ENCODE measurements at places on chromosomes 6 and 20. TPM values are rescaled to one million over a fixed set of nuclear protein-coding genes. Genes with fewer than 3 reads are reported as not detected.

Gene DAAM2
- total RNA-seq, result not detected

Gene TCF15
- total RNA-seq, result not detected

Gene ACTL10
- 4.5 TPM for total RNA-seq

Gene LY6G5C
- total RNA-seq, result 2.3 TPM

Gene COL9A1
- not detected for total RNA-seq

Gene LHFPL5
- not detected for total RNA-seq

Gene SMAP1
- total RNA-seq, result 48.4 TPM

Gene PRSS35
- not detected for total RNA-seq

Gene LRP11
- total RNA-seq, result 6.0 TPM

DNA sequence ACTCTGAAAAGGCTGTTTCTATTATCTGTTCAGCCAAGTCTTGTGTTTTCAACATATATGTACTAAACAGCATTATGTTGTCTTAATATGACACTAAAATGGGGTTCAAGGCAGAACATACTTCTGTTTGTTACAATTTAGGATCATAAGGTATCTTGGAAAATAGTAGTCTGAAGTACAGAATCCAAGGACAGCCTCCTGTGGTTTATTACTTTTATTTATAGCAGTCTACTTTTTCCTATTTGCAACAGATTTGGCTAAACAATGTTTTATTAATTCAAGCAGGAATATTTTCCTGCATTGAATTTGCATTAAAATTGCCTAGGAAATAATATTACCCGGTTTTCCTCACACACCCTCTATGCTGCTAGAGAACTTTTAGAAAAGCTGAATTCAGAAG lies 67.7 kb downstream of the PLEKHG1 start:
- peaks cover 2% of the 10 kb centered on the region for H3K27me3 ChIP-seq
- H3K4me3 ChIP-seq, result no peak overlapping the region
- H3K36me3 ChIP-seq, result no peaks in the 10 kb centered on the region
- peak overlapping the region; percentile 34 for H3K27ac ChIP-seq
- peaks cover 15% of the 10 kb centered on the region for H3K4me1 ChIP-seq
- no peak for DNase-seq

DNA sequence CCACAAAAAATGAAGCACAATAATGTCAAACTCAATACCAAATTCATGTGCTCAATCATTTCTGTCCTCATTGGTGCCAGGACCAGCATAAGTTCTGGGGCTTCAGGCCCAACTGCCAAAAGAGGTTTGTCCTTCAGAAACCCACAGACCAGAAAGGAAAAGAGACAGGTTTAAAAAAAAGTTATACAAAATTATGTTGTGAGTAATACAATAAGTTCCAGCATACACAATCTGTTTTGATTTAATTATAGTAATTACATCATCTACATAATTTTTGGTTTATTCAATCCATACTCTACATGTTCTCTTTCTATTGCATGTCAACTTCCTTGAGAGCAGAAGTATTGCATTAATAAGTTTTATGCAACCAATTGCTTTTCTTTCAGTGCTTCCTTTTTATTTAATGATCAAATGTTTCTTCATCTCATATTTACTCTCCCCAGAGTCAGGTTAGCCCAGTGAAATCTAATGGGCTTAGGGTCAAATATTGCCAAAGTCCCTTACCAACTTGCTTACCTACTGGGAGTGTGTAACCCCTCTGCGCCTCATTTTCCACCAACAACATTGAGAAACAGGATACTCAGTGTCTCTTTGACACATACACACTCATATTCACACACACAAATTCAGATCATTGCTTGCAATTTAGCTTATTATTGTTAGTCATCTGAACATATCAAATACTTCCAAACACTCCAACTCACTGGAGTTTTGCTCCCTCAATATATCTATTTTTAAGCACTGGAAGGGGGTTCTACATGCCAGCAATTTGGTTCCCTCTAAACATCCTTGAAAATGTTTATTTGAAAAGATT lies 424.4 kb upstream of the MARCKS start:
- no peaks in the 10 kb centered on the region for H3K27me3 ChIP-seq
- H3K27ac ChIP-seq, result no peak overlapping the region
- no peak overlapping the region for H3K4me3 ChIP-seq

- H3K27me3 ChIP-seq, result no peaks in the 10 kb centered on the region
- no peaks in the 10 kb centered on the region for H3K36me3 ChIP-seq
- H3K4me3 ChIP-seq, result no peak overlapping the region
- no peak overlapping the region for H3K27ac ChIP-seq
- DNase-seq, result no peak
Measured at GRCh38 chr20:6663104-6663503, 104.4 kb upstream of the BMP2 start.

DNA sequence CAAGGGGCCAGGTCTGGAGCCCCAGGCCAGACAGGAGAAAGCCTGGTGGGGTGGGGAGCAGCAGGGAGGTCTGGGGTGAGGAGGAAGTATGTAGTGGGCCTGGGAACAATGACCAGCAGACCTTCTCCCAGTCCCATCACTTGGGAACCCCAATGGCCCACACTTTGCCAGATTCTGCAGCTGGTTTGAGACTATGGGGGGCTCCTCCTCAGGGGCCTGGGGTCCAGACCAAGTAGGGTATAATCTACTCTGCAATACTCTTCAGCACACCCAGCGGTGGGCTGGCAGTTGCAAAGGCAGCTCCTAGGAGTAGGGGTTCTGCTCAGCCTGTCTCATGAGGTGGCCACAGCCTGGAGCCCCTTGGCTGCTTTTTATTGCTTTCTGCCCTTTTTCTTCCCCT lies 52.8 kb downstream of the NPEPL1 start:
- no peaks in the 10 kb centered on the region for H3K36me3 ChIP-seq
- H3K4me3 ChIP-seq, result no peak overlapping the region
- DNase-seq, result no peak
- H3K4me1 ChIP-seq, result no peaks in the 10 kb centered on the region

- no peak overlapping the region for H3K27ac ChIP-seq
- DNase-seq, result no peak
- H3K4me1 ChIP-seq, result peaks cover 65% of the 10 kb centered on the region
- peaks cover 62% of the 10 kb centered on the region for H3K36me3 ChIP-seq
- no peaks in the 10 kb centered on the region for H3K27me3 ChIP-seq
Measured at GRCh38 chr6:111711476-111711875, 105.8 kb upstream of the TRAF3IP2 start.

GRCh38 chr6:90274451-90275030 lies 22.1 kb downstream of the BACH2 start:
- DNase-seq, result peak; percentile 86
- peaks cover 10% of the 10 kb centered on the region for H3K27me3 ChIP-seq
- peak overlapping the region; percentile 58 for H3K27ac ChIP-seq
- H3K36me3 ChIP-seq, result peaks cover 41% of the 10 kb centered on the region
- H3K4me3 ChIP-seq, result peak overlapping the region; percentile 32

DNA sequence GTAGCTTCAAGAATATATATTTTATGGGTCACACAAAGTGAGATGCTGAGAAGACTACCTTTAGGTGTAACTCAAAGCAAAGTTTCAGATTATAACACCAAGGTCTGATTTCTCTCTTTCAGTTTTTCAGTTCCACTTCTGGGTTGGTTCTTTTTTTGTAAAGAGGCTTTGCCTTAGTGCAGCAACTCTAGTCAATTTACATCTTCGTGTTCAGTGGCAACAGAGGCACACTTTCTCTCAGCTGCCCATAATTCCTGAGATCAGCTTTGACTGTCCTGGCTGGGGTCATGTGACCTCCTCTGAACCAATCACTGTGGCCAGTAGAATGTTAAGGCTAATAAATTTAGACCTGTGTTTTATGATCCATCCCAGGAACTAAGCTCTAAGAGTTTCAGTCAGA lies 120.2 kb downstream of the TINAG start:
- no peaks in the 10 kb centered on the region for H3K27me3 ChIP-seq
- DNase-seq, result no peak
- no peak overlapping the region for H3K27ac ChIP-seq
- H3K4me1 ChIP-seq, result no peaks in the 10 kb centered on the region

DNA sequence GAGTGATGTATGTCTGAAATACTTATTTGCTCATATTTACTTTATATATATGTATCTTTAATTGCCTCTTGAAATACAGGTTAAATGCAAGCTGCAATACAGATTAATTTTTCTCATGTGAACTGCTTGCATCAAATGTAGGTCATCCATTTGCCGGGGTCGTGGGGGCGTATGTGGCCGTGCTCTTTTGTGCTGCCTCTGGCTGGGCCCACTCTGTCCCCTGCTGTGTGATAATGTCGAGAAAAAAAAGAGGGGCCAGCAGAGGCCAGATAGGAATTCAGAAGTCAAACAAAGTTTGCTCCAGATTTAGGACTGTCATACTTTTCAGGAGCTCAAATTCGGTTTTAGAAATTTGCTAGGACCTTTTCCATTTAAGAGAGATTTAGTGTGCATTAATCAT lies 459.6 kb upstream of the SOX4 start:
- H3K27me3 ChIP-seq, result no peaks in the 10 kb centered on the region
- DNase-seq, result no peak
- no peaks in the 10 kb centered on the region for H3K4me1 ChIP-seq
- H3K27ac ChIP-seq, result no peak overlapping the region
- H3K4me3 ChIP-seq, result no peak overlapping the region

- no peak overlapping the region for H3K27ac ChIP-seq
- H3K4me1 ChIP-seq, result peaks cover 31% of the 10 kb centered on the region
- DNase-seq, result no peak
- H3K4me3 ChIP-seq, result no peak overlapping the region
- no peaks in the 10 kb centered on the region for H3K27me3 ChIP-seq
Measured at GRCh38 chr20:49690899-49691620, 22.6 kb downstream of the B4GALT5 start.

GRCh38 chr6:40671694-40672050 lies 84.5 kb upstream of the LRFN2 start:
- H3K36me3 ChIP-seq, result no peaks in the 10 kb centered on the region
- H3K4me3 ChIP-seq, result no peak overlapping the region
- H3K27ac ChIP-seq, result no peak overlapping the region
- DNase-seq, result no peak
- no peaks in the 10 kb centered on the region for H3K27me3 ChIP-seq
- no peaks in the 10 kb centered on the region for H3K4me1 ChIP-seq

DNA sequence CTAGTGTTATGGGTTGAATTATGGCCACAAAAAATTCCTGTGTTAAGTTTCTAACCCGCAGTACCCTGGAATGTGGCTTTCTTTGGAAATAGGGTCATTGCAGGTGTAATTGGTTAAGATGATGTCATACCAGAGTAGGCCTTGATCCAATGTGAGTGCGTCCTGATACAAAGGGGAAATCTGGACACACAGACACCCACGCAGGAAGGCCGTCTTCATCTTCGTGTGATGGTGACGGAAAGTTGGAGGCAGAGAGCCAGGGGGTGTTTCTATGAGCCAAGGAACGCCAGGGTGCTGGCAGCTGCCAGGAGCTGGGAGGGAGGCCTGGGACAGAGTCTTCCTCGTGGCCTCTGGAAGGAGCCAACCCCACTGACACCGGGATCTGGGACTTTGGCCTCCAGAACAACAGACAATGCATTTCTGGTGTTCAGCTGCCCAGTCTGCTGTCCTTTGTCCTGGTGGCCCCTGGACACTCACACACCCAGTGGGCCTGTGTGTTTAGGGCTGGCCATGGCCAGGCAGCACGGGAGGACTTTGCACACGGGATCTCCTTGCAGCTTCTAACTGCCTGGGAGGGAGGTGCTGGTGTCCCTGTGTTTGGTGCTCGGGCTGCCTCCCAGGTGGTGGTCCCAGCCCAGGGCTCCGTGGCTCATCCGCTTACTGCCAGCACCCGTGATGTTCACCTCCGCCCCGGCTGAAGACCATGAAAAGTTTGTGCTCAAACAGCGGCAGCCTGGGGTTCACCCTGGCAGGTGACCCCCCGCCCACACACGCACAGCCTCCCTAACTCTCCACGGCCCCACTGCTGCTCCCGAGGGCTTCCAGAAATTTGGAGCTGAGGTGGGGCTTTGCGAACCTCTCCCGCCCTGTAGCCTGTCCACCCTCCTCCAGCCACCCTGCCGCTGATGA lies 53.4 kb upstream of the GATA5 start:
- no peaks in the 10 kb centered on the region for H3K4me1 ChIP-seq
- no peak for DNase-seq
- peaks cover 2% of the 10 kb centered on the region for H3K27me3 ChIP-seq
- no peak overlapping the region for H3K27ac ChIP-seq
- H3K36me3 ChIP-seq, result no peaks in the 10 kb centered on the region
- H3K4me3 ChIP-seq, result no peak overlapping the region

DNA sequence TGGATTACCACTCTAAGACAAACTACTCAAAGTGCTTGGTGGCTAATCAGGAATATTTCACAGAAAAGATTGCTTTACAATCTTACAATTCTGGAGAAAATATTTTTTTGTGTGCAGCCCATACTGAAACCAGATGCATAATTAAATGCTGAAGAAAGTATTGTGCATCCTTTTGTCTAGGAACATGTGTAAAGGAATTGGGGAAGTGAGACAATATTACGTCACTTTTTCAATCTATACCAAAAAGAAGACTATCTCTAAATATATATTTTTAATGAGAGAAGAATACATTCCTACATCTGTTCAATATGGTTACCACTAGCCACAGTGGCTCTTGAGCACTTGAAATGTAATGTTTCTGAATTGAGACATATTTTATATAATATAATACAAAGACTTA lies 992.5 kb upstream of the ADGRB3 start:
- no peaks in the 10 kb centered on the region for H3K27me3 ChIP-seq
- DNase-seq, result no peak
- no peaks in the 10 kb centered on the region for H3K4me1 ChIP-seq

DNA sequence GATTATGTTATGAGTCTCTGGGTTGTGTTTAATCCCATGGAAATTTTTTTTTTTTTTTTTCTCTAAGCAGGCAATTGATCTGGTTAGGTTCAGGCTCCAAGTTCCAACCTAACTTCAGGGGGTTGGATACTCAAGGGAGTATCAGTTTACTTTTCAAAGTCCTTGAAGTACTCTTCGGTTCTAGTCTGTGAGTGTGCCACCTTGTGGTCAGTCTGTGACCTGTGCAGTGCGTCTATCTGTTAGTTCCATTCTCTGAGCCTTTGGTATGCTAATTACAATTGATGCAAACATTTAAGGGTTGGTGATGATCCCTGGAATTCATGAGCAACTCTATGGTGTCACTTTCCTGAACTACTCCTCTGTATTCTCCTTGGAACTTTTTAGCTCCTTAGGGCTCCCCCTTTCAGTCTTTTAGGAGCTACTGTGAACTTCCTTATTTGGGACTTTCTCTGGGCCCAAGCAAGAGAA lies 342.0 kb downstream of the SOX4 start:
- no peaks in the 10 kb centered on the region for H3K27me3 ChIP-seq
- DNase-seq, result peak; percentile 17
- H3K36me3 ChIP-seq, result no peaks in the 10 kb centered on the region
- no peaks in the 10 kb centered on the region for H3K4me1 ChIP-seq
- H3K4me3 ChIP-seq, result no peak overlapping the region
- H3K27ac ChIP-seq, result no peak overlapping the region

DNA sequence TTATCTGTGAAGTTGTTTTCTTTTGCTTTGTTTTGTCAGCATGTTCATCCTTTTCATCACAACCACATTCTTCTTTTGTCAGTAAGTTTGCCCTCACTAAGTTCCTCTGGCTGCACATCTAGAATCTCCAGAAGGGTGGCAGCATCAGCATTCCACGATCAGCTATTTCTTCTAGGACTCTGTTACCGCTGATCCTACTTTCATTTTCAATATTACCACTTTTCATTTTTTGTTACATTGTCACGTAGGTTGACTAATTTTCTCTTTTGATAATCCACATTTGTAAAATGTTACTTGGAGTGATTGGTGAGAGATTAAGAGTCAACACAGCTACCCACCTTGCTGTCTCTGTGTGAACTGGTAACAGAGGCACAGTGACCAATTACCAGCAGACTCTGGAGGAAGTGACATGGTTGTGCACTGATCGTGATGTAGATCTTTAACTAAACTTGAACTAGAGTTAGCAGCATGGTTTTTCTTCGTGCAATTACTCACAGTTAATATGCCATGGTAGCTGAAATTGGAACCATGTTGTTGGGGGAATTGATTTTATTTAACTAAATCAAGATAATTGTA lies 307.9 kb upstream of the SLC35B3 start:
- no peak overlapping the region for H3K27ac ChIP-seq
- H3K4me1 ChIP-seq, result no peaks in the 10 kb centered on the region
- no peaks in the 10 kb centered on the region for H3K36me3 ChIP-seq
- no peak overlapping the region for H3K4me3 ChIP-seq
- no peaks in the 10 kb centered on the region for H3K27me3 ChIP-seq
- no peak for DNase-seq
